Uterus (tissue), 4 donors: ENCODE measurements at places on chromosomes 6 and 20. TPM values are rescaled to one million over a fixed set of nuclear protein-coding genes. Genes with fewer than 3 reads are reported as not detected.
A peak's percentile ranks its signal among the peaks of the same experiment; 100 is the strongest.

GRCh38 chr6:137084865-137085617 is 40.3 kb upstream of the IL20RA start:
- no peak overlapping the region for H3K27ac ChIP-seq
- H3K4me3 ChIP-seq = no peak overlapping the region
- no peaks in the 10 kb centered on the region for H3K36me3 ChIP-seq
- H3K4me1 ChIP-seq = no peaks in the 10 kb centered on the region
- DNase-seq = no peak

- H3K4me1 ChIP-seq = no peaks in the 10 kb centered on the region
- H3K36me3 ChIP-seq = no peaks in the 10 kb centered on the region
- no peaks in the 10 kb centered on the region for H3K27me3 ChIP-seq
Measured at GRCh38 chr6:69988458-69989126, 122.2 kb downstream of the COL19A1 start.

GRCh38 chr6:51112731-51113130 is 294.1 kb downstream of the TFAP2B start:
- no peak for DNase-seq
- no peak overlapping the region for H3K4me3 ChIP-seq
- no peaks in the 10 kb centered on the region for H3K36me3 ChIP-seq
- H3K27me3 ChIP-seq = no peaks in the 10 kb centered on the region
- no peaks in the 10 kb centered on the region for H3K4me1 ChIP-seq

DNA sequence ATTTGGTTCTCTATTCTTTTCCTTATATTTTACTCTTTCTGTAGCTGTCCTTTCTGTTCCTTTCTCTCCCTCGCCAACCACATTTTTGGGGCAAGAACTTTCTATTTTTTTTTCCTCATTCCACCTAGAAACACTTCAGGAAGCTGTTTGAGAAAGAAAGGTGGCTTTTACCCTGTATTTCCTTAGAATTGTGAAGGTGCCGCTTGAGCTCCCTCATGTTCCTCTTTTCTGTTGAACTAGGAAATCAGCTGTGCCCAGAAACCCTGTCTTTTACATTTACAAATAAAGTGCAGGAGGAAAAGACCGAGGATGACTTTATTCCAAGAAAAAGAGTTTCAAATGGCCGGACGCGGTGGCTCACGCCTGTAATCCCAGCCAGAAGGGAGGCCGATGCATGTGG is 38.2 kb downstream of the OR2B2 start:
- no peaks in the 10 kb centered on the region for H3K36me3 ChIP-seq
- H3K27me3 ChIP-seq = peaks cover 20% of the 10 kb centered on the region
- no peak overlapping the region for H3K27ac ChIP-seq
- no peak overlapping the region for H3K4me3 ChIP-seq

DNA sequence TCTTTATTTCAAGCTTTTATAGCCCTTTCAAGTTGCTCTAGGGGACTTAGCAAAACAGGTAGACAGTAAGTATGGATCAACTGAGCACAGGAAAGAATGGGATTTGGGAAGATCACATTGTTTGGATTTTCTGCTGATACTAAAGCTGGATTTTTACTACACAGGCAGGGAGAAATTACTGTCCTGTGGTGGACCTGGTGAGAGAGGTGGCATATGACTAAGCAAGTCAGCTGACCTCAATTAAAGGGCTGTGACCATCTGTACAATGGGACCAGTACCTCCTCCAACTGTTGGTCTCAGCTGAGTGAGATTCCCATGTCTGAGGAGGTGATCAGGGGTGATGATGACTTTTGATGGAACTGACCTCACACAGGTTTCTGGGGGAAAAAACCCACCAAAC is 28.0 kb downstream of the RREB1 start:
- H3K4me3 ChIP-seq = no peak overlapping the region
- no peaks in the 10 kb centered on the region for H3K27me3 ChIP-seq
- no peaks in the 10 kb centered on the region for H3K36me3 ChIP-seq
- no peak overlapping the region for H3K27ac ChIP-seq
- no peak for DNase-seq

GRCh38 chr6:43779852-43780236 is 9.8 kb downstream of the VEGFA start:
- peak; percentile 77 for DNase-seq
- no peak overlapping the region for H3K4me3 ChIP-seq
- H3K27ac ChIP-seq = peak overlapping the region; percentile 55
- no peaks in the 10 kb centered on the region for H3K4me1 ChIP-seq
- H3K36me3 ChIP-seq = no peaks in the 10 kb centered on the region

DNA sequence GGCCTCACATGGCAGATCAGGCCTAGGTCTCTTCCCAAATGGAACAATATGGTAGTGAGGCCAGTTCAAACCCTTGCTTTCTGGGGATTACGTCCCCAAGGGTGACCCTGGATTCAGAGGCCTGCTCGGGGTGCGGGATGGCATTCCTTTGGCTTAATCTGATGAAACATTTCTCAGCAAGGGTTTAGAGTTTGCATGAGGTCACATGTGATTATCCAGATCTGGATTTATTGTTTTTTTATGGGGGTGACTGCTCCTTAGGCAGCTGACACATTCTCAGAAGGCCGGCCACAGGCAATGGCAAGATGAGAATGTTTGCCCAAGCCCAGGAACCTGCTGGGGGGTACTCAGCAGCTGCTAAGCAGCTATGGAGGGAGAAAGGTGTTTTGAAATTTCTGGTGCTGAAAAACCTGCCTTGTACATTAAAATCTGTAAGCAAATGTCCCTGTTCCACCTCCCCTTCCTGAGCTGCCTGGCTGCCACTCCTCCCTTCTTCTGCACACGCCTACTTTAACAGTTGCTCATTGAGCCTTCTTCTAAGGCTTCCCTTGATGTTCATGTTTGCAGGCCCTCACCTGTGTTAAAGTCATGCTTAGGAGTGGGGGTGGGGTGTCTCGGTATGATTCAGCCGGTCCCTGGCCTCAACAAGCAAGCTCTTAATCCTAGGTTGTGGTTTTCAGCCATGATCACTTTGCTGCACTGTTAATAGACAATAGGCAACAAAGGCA is 37.9 kb upstream of the FUCA2 start:
- H3K4me1 ChIP-seq = no peaks in the 10 kb centered on the region
- no peak overlapping the region for H3K4me3 ChIP-seq
- H3K27me3 ChIP-seq = no peaks in the 10 kb centered on the region
- H3K36me3 ChIP-seq = no peaks in the 10 kb centered on the region
- H3K27ac ChIP-seq = no peak overlapping the region
- no peak for DNase-seq

DNA sequence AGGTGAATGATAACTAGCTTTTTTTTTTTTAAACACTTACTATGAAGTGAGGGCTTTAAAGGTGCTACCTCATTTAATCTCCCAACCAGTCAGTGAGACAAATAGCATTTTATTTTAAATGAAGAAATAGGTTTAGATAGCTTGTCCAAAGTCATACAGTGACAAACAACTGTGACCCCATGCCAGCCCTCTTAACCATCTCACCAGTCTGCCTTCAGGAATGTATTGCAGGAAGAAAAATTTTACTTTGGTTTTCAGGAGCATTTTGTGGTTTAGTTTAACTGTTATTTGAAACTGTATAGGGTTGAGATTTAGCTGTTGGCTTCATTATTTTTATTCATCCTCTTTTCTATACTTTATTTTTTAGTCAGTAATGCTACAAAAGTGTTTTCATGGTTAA is 18.6 kb downstream of the DSE start:
- H3K4me3 ChIP-seq = no peak overlapping the region
- H3K4me1 ChIP-seq = no peaks in the 10 kb centered on the region
- no peak overlapping the region for H3K27ac ChIP-seq

DNA sequence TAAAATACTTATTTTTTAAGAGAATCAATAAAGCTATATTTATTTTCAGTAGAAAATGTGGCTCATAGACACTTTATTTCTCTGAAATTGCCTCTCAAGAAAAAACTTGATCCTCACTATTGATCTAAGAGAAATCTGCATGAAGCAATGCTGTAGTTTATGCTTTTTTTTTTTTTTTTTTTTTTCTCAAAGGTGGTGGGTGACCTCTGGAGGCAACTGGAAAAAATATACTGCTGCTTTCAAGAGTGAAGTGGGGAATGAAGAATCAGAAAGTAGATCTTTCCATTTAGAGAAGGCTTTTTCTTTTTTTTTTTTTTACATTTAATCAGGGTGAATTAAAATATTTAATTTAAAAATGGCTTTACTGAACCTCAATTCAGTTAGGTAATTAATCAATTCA is 169.3 kb downstream of the SLC16A10 start:
- no peak overlapping the region for H3K27ac ChIP-seq
- DNase-seq = no peak
- no peaks in the 10 kb centered on the region for H3K4me1 ChIP-seq
- H3K36me3 ChIP-seq = no peaks in the 10 kb centered on the region
- H3K4me3 ChIP-seq = no peak overlapping the region

DNA sequence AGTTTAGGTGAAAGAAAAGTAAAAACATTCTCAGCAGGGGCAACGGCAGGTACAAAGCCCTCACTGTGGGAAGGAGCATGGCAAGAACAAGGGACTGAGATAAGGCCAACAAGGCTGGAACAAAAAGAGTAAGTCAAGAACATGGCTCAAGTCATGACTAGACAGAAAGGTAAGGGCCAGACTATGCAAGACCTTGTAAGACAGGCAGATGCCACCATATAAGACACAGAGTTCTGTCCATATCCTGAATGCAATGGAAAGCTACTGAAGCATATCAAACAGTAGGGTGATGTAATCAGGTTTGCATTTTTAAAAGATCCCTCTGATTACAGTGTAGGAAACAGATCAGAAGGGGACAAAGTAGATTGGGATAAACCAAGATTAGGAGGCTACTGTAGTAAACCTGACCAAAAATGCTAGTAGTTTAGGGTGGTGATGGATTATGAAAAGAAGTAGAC is 5.5 kb downstream of the REV3L start:
- H3K36me3 ChIP-seq = no peaks in the 10 kb centered on the region
- H3K27me3 ChIP-seq = no peaks in the 10 kb centered on the region
- peak overlapping the region; percentile 99 for H3K27ac ChIP-seq
- no peak for DNase-seq
- H3K4me1 ChIP-seq = no peaks in the 10 kb centered on the region

NRN1 gene
- 1.3 TPM for total RNA-seq

HRH3 gene
- total RNA-seq = not detected

BCAS4 gene
- under 0.01 TPM for total RNA-seq

TMEM14B gene
- 56.5 TPM for total RNA-seq
